ENCODE measurements at places on chromosomes 11 and 22. TPM values are rescaled to one million over a fixed set of nuclear protein-coding genes. Genes with fewer than 3 reads are reported as not detected.

The CSF2RB gene
- not detected for total RNA-seq

The VPS37C gene
- 7.2 TPM for total RNA-seq

The TNNT3 gene
- total RNA-seq, result not detected

The KRTAP5-7 gene
- 0.17 TPM for total RNA-seq

The EFCAB6 gene
- total RNA-seq, result 1.5 TPM

The FIBIN gene
- 112 TPM for total RNA-seq

The PRPF19 gene
- 34.7 TPM for total RNA-seq

The SLC7A4 gene
- 0.26 TPM for total RNA-seq

The OR6A2 gene
- under 0.01 TPM for total RNA-seq

The LIF gene
- total RNA-seq, result 11.2 TPM

The PHOX2A gene
- total RNA-seq, result not detected

The CCDC188 gene
- total RNA-seq, result 0.33 TPM

The ACCS gene
- total RNA-seq, result 8.2 TPM

The PICK1 gene
- 5.9 TPM for total RNA-seq

The WEE1 gene
- 24.4 TPM for total RNA-seq

The F2 gene
- not detected for total RNA-seq

The SNX19 gene
- total RNA-seq, result 70.6 TPM

The C11orf97 gene
- total RNA-seq, result not detected

The OR51L1 gene
- not detected for total RNA-seq

The CLDN5 gene
- 0.33 TPM for total RNA-seq

The FXYD2 gene
- total RNA-seq, result 0.33 TPM

The LDHAL6A gene
- not detected for total RNA-seq

All from fibroblast of lung (primary cell).